ENCODE measurements at places on chromosomes 2 and 18.

- DNase-seq = no peak
Observed at GRCh38 chr2:130154773-130155765, 10.2 kb upstream of the CCDC74B start.

- DNase-seq = no peak
Observed at GRCh38 chr2:238497610-238498005, 70.9 kb downstream of the ASB1 start.

GRCh38 chr18:79030680-79031079 is 38.5 kb upstream of the ATP9B start:
- DNase-seq = peak; percentile 47

- DNase-seq = no peak
Observed at GRCh38 chr2:218256612-218257350, 4.0 kb upstream of the GPBAR1 start.

DNA sequence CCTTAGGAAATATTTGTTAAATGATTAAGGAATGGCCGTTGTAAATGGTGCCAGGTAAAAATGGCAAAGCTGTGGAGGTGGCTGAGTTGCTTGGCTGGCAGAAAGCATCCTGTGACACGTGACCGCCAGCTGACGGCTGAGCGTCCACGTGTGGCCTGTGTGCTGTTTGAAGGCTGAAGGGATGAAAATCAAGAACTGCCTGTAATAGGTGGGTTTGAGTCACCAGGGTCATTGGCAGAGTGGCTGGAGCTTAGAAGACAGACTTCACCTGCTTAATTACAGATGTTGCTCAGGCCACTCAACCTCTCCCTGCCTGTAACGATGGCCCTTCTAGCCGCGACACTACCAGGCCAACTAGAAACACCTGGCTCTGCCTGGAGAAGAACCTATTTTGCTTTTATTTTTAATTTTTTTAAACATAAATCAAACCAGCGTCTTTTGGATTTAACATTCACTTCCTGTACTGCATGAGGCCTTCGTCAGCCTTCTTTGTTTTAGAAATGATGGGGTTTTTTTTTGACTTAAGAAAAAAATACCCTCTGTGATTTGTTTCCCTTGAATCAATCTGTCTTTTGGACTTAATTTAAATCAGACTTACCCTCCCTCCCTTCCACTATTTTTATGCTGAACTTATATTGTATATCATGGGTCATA is 206.5 kb downstream of the PRKCE start:
- no peak for DNase-seq

GRCh38 chr2:23454501-23455120 is 69.6 kb downstream of the KLHL29 start:
- no peak for DNase-seq

GRCh38 chr2:118431165-118431517 is 342.9 kb downstream of the INSIG2 start:
- no peak for DNase-seq

DNA sequence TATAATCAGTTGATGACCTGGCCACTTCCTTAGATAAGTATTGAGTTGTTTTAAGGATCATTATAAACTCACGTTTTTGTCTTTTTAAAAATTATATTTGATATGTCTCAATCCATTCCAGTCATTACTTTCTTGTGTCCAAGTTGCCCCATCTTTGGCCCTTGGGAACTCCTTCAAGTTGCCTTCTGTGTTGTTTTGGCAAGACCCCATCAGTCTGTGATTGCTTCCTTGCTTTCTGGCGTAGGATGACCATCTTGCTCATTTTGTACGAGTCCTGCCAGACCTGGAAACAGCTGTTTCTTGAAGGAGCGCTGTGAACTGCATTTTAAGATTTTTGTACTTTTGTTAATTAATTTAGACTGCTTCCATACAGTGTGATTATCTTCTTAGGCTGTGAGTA is 68.9 kb upstream of the ITM2C start:
- DNase-seq = no peak

DNA sequence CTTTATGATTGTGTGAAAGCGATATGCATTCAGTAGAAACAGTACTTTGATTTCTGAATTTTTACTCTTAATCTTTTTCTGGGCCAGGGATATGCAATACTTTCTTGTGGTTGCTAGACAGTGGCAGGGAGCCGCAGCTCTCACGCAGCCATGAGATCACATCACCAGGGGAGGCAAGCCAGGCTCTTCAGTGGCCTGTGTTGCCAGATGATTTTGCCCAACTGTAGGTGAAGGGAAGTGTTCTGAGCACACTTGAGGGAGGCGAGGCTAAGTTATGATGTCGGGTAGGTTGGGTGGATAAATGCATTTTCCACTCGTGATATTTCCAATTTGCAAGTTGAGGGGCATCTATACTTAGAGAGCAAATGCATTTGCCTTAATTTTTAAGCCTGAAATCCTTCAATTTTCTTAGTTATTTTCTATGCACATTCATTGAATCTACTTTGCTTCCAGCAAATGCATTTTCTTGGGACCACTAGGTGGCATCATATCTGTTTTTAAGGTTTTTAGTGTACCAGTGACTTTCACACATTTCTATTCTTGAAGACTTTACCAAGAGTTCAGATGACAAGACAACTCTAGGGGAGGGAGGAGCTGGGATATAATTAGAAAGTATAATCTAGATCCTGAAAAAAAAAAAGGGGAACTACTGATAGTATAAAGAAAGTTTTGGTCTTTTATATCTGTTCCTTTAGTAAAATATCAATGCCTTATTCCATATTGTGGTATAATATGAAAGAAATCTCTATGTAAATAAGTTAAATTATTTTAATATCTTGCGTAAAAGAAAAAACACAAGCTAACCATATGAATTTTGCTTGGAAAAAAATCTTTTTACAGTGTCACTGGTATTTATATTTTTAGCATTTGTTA is 643.3 kb downstream of the SOCS6 start:
- DNase-seq = peak; percentile 7

- DNase-seq = peak; percentile 2
Observed at GRCh38 chr2:62856228-62857040, 150.9 kb downstream of the EHBP1 start.

- no peak for DNase-seq
Observed at GRCh38 chr2:55365303-55365702, 54.4 kb downstream of the CCDC88A start.

All from T47D (cell line).